HT1080 (cell line): ENCODE measurements at places on chromosomes 1 and 21.

DNA sequence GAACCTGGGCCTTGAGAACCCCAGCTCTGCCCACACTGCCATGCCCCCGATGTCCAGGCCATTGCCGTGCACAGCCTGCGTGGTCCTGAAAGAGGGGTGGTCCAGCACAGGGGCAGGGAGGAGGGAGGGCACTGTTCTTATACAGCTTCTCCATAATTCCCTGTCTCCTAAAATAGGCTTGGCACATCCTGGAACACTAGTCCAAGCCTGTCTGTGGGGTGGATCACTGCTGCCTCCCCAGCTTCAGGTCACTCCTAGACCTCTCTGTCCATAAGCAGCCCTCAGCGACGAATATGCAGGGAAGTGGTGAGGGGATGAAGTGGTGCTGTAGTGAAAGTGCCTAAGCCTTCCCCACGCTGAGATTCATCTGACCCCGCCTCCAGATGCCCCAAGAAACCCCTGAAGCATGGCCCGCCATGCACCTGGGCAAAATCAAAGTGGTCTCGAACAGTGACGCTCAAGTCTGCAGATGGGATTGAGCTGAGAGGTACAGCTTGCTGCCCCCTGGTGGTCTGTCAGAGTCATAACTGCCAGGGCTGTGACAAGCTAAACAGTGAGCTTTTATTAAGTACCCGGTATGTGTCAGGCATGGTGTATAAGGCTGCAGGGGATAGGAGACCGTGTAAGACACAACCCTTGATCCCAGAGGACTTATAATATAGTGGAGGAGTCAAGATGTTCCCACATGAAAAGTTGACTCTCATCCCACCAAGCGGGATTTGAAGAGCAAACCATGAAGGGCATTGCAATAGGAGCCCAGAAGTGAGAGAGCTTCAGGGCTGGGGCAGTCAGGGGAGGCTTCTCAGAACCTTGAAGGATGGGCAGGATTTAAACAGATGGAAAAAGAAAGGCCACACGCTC is 66.6 kb downstream of the FAM163A start:
- DNase-seq = peak; percentile 65

DNA sequence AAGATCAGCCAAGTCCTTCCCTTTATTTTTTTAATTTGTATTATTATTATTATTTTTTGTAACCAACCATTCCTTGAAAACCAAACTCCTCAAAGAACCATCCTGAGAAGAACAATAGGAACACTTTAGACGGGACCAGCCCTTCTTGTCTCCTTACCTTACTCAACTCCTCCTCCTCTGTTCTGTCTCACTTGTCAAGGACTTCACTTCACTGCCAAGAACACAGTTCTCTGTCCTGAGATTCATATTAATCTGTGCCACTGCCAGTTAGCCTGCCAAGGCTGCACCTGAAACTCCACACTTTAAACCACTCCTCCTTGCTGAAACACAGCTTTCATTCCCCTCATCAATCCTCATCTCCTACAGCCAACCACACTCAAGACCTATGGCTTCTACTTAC is 73.8 kb upstream of the ATP1A1 start:
- DNase-seq = no peak

GRCh38 chr21:33661146-33661545 is 18.8 kb downstream of the ITSN1 start:
- DNase-seq = peak; percentile 14

DNA sequence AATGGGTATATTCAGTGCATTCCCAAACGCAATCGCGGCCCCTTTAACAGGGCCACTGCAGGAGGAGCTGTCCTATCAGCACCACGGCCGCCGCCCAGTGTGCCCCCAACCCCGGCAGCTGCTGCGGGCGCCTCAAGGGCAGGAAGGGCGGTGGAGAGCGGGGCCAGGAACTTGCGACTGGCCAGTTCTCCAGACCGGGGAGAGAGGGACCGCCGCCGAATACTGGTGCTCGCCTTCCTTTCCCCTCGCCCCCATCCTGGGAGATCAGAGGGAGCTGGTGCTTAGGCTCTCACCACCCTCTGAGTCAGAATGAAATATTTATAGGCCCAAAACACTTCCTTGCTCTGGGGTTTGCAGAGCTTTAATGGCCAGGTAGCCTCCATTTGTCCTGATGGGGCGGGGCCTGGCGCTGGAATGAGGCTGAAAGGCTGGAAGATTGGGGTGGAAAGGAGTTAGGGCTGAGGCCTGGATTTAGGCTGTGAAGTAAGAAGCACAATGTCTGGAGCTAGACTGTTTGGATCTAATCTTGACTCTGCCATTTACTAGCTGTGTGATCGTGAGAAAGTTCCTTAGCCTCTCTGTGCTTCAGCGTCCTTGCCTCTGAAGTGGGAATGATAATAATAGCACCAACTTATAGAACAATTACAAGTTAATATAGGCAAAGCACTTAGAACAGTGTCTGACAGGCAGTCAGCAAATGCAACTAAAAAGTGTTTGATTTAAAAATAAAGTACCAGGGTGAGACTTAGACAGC is 75.5 kb downstream of the NAV1 start:
- DNase-seq = no peak

- DNase-seq = peak; percentile 88
Measured at GRCh38 chr1:71861022-71861421, 421.3 kb downstream of the NEGR1 start.

DNA sequence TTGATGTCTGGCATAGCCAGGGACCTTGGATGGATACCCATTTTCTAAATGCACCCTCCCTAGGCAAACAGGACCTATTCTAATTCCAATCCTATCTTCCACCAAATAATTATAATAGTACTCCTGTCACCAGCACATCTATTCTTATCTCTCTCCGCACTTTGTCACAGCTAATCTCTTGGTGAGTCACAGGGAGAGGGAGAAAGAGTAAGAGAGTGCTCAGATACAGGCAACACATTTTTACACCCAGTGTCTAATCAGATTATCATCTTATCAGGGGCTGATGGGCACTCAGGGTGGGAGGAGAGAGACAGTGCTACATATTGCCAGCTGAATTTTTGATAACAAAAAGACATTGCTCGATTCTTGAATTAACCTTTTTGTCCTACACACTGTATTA is 275.0 kb upstream of the BEND5 start:
- DNase-seq = no peak

GRCh38 chr1:165225062-165225461 is 131.5 kb downstream of the LMX1A start:
- no peak for DNase-seq

DNA sequence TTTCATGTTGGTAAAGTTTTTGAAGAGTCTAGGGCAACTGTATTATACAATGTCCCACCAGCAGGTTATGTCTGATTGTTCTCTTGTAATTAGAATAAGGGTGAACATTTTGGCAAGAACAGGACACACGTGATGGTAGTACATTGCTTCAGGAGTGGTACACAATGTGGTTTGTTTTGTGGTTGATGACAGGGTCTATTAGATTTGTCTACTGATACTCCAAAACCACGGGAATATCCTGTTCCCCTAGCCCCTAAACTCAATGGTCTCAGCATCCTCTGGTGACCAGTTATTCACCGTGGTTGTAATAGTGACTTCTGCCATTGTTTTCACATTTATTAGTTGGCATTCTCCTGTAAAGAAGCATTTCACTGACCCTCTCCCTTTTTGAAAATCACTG is 22.1 kb upstream of the ACTA1 start:
- DNase-seq = peak; percentile 36

GRCh38 chr1:66336641-66336990 is 197.3 kb upstream of the SGIP1 start:
- DNase-seq = no peak

DNA sequence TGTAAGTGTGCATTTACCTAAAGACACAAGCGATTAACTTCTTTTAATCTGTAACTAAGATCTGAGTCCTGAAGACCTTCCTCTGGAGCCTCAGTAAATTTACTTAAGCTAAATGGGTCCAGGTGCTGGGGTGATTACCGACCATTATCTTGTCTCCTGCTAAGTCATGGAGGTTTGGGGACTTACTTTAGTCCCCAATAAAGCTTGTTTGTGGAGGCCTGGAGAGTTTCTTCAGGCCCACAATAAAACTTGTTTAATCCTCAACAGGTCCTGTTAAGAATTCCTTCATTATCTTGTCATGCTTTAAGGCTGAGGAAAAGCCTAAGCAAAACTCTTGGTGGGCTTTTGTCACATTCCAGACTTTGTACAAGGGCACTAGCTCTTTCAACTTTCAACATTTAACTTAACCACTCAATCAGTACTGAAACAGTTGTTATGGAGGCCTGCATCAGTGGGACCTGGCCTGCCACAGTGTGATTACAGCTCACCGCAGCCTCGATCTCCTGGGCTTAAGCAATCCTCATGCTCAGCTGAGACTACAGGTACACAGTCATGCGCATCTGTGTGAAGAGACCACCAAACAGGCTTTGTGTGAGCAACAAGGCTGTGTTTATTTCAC is 84.0 kb downstream of the FMO4 start:
- no peak for DNase-seq

DNA sequence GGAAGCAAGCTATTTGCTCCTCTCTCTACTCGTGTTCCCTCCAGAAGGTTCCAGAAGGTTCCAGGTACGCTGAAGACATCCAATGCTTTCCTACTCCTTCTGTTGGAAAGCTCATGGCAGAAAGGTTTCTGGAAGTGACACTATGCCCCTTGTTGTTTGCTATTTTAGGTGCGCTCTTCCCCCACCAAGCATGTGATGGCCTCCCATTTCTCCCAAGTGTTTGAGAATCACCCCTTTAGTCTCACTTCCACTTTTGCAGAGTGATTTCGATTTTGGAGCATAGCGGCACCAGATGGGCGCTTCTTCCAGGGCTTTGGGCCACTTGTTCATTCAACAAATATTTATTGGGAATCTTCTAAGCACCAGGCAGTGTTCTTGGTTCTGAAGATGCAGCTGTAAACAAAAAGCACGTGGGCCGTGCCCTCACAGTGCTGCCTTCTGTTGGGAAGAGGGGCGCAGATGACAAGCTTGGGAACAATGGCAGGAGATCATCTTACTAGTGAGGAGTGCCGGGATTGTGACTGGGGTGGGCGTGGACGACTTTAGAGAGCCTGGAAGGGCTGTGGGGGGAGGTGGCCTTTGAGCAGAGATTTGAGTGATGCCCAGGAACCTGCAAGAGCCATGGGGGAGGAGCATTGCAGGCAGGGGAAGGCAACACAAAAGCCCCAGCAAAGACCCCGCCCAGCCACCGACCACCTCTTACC is 43.0 kb upstream of the TARDBP start:
- no peak for DNase-seq

GRCh38 chr1:196056966-196057365 is 551.3 kb downstream of the KCNT2 start:
- DNase-seq = no peak

- peak; percentile 60 for DNase-seq
Measured at GRCh38 chr1:77929806-77930205, 41.4 kb downstream of the NEXN start.

DNA sequence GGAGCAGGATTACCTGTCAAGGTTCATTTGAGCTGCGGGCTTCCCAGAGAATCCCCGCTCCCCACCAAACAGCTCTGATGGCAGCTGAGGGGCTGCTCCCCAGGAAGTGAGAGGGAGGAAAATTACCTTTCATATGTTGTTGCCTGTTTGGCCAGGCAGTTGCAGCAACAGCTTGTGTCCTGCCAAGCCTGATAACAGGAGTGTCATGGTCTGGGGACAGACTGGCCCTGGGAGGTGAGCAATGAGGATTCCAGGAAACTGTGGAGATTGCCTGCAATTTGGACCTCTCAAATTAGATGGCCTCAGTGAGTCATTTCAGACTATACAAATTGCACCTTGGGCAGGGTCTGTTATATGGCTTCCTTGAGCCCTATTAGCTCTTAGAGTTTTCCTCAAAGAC is 189.3 kb downstream of the PTPRU start:
- DNase-seq = no peak

- DNase-seq = peak; percentile 47
Measured at GRCh38 chr1:240515505-240515904, 96.5 kb downstream of the GREM2 start.

DNA sequence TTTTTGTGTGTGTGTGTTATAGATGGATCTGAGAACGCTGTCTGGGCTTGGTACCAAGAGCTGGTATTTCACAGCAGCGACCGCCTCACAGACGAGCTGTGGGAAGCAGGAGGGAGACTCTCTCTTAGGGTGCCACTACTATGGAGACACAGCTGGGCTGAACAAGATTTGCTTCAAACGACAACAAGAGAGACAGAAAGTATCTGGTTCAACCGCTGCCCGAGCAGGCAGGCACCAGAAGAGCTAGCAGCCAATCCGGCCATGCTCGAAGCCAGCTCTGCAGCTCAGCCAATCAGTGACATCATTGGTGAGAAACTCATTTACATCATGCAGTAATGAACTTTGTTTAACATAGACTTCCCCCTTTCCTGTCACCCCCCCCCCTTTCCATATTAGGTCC is 341.3 kb downstream of the USP25 start:
- DNase-seq = no peak

DNA sequence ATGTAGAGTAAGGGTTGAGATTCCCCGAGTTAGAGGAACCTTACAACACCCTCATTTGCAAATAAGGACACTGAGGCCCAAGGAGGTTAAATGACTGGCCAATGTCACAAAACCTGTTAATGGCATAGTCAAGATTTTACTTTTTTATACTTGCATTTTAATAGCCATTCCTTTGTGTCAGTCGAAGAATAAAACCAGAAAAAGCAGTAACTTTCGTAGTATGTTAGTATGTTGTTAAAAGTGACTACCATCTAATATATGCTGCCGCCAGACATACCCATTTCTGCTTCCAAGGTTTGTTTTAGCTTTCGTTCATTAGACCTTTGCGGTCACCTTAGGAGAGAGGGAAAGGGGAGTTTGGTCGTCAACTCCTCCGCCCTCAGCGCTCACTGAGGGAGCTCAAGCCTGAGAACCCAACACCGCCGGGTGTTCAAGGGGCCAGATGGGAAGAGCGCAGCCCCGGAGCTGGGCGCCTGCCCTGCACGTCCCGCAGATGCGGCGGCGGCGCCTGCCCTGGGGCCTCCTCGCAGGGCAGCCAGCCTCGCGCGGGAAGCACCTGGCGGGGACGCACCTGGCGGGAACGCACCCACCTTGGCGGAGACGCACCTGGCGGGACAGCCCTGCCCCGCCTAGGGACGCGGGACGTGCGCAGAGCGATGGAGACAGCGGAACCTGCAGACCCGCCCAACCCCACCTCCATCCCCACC is 466 bp downstream of the VPS26C start:
- peak; percentile 28 for DNase-seq

GRCh38 chr1:12088607-12089006 is 25.5 kb downstream of the TNFRSF8 start:
- DNase-seq = no peak
